ENCODE measurements at places on chromosomes 6 and 20. TPM values are rescaled to one million over a fixed set of nuclear protein-coding genes. Genes with fewer than 3 reads are reported as not detected.

The OR14J1 gene
- total RNA-seq: not detected

The ERVFRD-1 gene
- not detected for total RNA-seq

The NINL gene
- 4.4 TPM for total RNA-seq

The CST2 gene
- not detected for total RNA-seq

The CCND3 gene
- 51.3 TPM for total RNA-seq

The ABHD16B gene
- total RNA-seq: not detected

All from H4 (cell line).